ENCODE measurements at places on chromosomes 7 and 10.

DNA sequence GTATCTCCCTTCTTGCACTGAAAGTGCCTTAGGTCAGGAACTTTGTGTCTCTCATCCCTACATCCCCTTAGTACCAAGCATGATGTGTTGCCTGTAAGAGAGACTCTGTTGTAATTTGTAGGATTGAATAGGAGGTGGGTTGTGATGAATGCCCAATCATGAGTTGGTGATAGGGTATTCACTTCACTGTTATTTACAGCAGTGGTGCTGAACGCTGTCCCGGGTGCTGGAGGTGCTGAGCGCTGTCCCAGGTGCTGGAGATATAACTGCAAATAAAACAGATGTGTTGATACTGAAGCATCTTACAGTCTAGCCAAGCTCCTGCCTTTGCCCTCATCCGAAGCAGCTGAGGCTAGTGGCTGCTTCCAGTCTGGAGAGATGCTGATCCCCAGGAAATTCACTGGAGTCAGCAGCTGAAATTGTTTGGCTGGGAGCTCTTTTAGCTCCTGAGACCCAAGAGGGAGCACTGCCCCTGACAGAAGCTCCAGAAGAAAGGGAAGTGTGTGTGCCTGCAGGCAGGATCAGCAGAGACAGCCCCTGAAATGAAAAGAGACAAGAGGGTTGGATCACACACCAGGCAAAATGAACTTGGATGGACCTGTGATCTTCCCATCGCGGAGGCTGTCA, 183.4 kb downstream of the SORCS3 start:
- peak; percentile 64 for DNase-seq

DNA sequence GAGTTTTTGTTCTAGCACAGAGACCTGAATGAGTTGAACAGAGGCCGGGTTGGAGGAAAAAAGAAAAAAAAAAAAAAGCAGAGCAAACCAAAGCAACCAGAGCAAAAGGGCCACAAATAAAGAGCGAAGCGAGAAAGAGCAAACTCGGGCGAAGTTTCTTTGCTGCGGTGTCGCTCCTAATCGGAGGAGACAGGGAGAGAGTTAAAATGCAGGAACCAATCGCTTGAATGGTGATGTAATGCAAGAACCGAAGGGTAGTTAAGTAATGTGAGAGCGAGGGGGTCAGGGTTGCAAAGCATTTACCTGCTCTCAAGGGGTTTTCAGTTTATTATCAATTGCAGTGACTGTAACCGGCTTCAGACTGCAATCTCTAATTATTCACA, 271.7 kb downstream of the TRIL start:
- peak; percentile 68 for DNase-seq

- no peak for DNase-seq
These were observed 42.2 kb upstream of the PDGFA start for GRCh38 chr7:561631-562373.

DNA sequence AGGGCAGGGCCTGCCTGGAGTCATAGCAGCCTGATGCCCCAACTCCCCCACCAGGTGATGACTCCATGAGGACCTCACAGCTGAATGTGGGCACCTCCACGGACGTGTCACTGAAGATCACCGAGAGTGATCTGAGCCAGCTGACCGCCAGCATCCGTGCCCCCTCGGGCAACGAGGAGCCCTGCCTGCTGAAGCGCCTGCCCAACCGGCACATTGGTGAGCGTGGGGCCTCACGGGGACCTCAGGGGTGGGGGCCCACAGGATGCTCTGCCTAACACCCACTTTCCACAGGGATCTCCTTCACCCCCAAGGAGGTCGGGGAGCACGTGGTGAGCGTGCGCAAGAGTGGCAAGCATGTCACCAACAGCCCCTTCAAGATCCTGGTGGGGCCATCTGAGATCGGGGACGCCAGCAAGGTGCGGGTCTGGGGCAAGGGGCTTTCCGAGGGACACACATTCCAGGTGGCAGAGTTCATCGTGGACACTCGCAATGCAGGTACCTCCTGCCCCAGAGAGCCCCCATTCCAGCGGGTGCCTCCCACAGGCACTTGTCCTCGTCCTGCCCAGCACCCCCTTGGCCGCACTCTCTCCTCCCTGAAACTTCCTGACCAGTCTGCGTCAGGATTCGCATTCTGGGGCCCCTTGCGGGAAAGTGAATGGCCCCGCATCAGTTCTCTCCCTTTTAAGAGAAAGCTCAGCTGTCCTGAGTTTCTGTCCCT, 10.0 kb upstream of the ATP6V1F start:
- no peak for DNase-seq

DNA sequence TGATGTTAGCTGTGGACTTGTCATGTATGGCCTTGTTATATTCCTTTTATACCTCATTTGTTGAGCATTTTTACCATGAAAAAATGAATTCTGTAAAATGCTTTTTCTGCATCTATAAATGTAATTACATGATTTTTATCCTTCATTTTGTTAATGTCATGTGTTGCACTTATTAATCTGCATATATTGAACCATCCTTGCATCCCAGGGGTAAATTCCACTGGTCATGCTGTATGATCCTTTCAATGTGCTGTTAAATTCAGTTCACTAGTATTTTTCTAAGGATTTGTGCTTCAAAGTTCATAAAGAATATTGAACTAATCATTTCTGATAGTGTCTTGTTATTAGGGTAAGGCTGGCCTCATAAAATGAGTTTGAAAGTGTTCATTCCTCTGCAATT, 31.9 kb upstream of the AHR start:
- no peak for DNase-seq

DNA sequence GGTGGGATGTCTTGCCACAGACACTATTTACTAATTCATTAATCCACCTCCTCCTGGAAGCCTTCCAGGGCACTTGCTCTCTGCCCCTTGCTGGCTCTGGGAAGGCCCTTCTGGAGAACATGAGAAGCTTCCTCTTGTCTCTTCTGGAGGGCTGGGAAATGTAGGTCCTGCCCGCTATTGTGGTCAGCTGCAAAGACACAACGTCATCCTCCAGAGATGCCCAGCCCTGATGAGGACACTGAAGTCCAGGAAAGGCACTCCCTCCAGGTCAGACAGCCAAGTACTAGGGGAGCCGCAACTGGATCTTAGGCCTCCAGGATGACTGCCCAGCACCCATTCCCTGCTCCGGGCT, 9.6 kb upstream of the TACR2 start:
- DNase-seq: no peak

DNA sequence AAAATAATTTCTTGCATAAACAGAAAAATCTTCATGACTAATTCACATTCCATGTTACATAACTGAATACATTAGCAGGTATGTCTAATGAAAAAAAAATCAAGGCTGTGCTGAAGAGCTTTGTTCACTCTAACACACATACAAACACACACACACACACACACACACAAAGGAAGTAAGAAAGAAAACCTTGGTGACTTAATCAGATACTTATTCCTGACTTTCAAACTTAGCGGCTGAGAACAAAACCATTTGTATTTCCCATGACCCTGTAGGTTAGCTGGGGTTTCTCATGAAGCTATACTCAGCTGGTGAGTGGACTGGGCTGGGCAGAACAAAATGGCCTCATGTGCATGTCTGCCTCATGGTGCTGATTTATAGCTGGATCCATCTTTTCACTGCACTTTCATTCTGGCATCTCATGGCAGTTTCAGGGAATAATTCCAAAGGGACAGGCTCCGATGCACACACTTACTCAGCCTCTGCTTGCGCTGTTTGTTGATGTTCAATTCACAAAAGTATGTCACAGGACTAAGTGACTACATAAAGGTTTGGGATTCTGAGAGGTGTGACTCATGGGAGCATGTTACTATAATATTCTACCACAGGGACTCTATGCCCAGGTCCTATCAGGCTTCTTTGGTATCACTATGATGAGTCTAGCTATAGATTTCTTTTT, 161.2 kb downstream of the PCLO start:
- peak; percentile 74 for DNase-seq

DNA sequence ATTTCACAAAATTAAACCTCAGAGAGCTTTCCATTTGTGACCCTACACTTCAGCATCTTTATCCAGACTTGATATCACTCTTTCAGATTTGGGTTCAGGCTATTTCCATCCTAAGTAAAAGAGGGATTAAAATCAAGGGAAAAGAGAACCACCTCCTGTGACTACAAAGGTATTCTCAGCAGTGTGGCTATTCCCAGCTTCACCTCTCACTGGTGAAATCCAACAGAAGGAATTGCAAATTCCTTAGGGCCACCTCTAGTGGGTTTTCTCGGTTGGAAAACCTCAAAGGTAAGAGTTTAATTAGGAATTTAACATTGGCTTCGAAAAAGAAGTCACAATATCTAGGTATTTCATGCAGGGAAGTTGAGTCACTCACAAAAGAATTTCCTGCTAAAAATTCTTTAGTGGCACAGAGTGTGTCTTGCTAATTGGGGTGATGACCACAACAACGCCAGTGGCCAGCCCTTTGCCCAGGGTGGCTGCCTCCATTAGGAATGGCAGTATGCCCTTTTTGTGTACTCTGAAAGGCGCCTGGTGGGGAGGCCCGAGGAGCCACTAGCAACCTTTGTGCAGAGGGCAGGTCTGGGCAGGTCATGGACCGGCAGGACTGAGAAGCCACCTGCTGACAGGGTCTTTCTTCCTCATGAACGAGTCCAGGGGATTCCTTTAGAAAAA, 52.2 kb downstream of the SEM1 start:
- DNase-seq: no peak

- DNase-seq: peak; percentile 45
These were observed 91.8 kb downstream of the ARHGAP12 start for GRCh38 chr10:31836569-31837406.

- DNase-seq: peak; percentile 87
These were observed 53.9 kb upstream of the CREB5 start for GRCh38 chr7:28358423-28358868.

- DNase-seq: peak; percentile 55
These were observed 718 bp upstream of the UMAD1 start for GRCh38 chr7:7639847-7640220.

DNA sequence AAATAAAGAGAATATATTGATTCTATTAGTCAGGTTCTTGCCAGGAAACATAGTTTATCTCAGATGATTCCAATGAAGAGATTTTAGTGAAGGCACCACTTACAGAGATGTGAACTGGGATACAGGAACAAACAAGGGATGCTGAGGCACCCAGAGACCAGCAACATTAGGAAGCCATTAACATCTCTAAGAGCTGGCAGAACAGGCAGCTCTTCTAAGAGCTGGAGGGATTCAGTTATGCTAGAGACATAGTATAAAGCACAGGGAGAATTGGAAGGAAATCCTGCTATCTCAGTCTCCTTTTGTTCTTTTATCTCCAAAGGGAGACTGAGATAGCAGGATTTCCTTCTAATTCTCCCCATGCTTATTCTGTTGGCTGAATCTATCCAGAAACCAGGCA, 22.0 kb downstream of the OR6B1 start:
- no peak for DNase-seq

DNA sequence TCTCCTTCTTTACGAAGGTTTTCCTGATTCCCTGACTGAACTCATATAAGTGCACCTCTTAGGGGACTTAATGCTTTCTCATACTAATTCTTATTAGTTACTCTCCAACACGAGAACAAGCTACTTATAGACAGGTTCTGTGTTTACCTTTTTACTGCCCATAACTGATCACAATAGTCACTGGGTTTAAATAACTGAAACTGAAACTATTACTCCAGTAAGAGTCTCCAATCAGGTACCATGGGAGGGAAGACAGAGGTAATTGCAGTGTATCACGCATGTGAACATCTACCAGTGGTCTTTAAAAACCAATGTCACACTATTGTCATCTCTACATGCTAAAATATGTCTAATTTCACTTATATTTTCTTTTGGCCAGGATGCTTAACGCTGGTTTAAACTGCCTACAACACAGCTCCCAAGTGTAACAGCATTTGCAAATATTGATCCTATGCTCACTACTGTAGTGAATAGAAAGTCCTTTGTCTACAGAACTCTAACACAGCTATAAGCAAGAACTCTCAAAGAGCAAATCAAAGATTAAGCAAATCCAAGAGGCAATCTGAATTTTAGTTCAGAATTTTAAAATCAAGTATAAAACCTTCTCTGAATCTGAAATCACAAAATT, 3.6 kb downstream of the GDI2 start:
- DNase-seq: no peak

- DNase-seq: peak; percentile 4
These were observed 502.8 kb downstream of the PHTF2 start for GRCh38 chr7:78301407-78301806.

GRCh38 chr10:62451611-62451975, 77.4 kb downstream of the ZNF365 start:
- peak; percentile 21 for DNase-seq

DNA sequence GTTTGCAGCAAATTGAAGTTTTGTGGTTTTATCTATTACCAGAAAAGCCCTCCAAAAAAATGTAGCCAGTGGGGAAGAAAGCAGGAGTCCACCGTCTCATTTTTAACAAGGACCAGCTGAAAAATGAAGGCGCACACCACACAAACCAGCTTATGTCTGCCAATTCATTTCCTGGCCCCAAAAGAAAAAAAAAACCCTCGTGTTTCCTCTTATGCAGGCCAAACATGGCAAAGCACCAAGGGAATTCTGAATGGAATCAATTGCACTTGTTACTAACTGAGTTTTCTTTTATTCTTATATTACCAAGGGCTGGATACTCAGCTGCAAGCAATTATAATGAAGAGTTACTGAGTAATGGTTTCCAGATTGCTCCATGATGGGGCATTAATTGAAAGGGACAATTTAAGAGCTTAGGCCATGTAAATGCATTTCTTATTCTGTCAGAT, 428.3 kb upstream of the NPVF start:
- DNase-seq: no peak

- no peak for DNase-seq
These were observed 536 bp downstream of the C10orf105 start for GRCh38 chr10:71719042-71719441.

- DNase-seq: no peak
These were observed 39.2 kb downstream of the AGAP3 start for GRCh38 chr7:151125470-151125845.

DNA sequence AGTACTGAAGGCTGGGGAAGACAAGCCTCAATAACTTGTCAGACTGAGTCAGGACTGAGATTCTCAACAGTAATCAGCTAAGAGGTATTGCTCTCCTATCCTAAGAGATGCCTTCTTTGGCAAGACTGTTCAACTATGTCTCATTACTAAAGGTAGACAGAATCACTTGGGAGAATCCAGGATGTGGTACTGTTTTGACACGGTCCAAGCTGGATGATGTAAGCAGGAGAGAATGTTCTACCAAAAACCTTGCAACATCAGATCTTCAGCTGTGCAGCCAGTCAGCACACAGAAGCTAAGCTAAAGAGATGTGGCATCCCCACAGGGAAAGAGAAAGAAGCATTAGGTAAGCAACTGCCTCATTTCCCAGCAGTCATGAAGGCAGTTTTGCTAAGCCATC, 391.4 kb downstream of the NRG3 start:
- no peak for DNase-seq

DNA sequence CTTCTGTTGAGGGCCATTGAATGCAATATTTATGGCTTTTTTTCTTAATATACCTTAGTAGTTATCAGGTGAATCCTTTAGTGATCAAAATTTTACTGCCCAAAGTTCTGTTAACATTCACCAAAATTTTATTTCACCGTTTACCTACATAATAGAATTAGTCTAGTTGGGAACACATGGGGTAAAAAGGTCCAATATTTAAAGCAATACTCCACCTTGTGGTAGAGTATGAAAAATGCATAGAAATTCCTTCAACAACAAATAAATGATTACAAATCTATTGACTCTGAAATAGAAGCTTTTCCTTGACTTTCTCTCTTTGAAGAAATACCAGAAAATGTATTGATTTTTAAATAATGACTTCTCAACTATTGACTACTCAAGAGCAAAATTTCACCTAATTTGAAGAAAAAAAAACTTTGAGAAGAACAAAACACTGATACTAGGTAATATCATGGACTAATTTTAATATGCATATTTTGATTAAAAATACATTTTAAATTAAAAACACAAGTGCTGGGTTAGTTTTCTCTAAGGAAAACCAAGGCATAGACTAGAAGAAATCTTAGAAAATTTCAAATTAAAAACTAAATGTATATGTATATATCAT, 43.3 kb downstream of the POLR1F start:
- peak; percentile 50 for DNase-seq
